AG09309 (cell line): ENCODE measurements at places on chromosomes 11 and 22.

- DNase-seq: no peak
These were observed 10.9 kb downstream of the PHLDB1 start for GRCh38 chr11:118618115-118618990.

- DNase-seq: no peak
These were observed 106.1 kb upstream of the PARVA start for GRCh38 chr11:12271241-12271640.

GRCh38 chr11:76186776-76187279, 19.5 kb downstream of the WNT11 start:
- DNase-seq: no peak

DNA sequence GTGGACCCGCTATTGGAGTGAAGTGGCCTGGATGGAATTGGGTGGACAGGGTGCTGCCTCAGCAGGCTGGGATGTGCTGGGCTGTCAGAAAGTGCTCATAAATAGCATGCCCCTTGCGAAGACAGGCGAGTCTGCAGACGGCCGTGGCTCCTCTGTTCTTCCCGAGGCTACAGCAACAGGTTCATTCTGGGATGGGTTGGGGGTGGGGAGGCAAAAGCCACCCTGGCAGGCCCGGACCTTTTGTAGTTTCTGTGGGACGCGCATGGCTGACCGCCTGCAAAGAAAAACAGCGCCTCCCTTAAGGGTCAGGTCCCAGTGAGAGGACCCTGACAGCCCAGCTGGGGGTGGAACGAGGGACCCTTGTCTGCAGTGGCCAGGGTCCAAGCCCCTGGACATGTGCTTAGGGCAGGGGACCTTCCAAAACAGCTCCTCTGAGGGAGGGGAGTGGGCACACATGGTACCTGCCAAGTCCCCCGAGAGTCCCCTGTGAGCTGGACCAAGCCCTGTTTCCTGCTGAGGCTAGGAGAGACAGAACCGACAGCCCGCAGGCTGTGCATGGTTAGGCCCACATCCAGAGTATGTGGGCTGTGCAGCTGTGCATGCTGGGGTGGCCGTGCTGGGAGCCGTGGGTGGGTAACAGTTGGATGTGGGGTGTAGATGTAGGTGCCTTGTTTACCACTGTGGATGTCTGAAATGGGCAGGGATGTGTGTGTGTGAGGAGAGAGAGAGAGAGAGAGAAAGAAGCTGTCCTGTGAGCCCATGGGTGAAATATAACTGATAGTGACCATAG, at the start of gene CRYBB3:
TSS of gene CRYBB3 (plus strand) at position 128 of the 790 bp plus-strand sequence. CDS start 1,539 bp downstream, outside the sequence.
- DNase-seq: no peak

DNA sequence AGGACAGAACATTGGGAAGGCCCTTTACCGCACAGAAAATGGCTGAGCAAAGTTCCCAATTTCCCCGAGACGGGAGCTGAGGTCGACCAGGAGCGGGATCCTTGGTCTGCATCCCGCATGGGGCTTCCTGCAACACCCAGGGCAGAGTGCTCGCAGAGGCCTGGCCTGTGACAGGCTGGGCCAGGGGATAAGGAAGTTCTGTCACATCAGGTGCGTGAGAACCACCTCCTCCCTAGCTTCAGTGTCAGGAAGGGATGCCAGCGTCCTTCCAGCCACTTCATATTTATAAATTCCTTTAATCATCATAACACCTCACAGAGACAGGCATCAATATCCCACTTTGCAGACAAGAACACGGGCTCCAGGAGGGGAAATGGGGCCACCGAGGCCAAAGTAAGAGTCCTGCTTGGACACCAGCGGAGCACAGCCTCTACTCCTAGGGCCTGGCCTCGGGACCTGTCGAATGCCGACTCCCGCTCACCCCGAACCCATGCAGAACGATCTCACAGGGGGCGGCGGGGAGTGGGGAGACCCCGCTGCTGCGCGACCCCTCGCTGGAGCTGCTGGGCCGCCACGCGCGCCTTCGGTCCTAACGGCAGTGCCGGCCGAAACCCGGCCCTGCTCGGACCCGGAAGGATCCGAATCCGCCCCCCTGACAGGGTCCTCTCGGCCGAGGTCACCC, 532 bp downstream of the BET1L start:
- no peak for DNase-seq

- DNase-seq: no peak
These were observed 17.9 kb upstream of the POGLUT3 start for GRCh38 chr11:108516125-108516524.

DNA sequence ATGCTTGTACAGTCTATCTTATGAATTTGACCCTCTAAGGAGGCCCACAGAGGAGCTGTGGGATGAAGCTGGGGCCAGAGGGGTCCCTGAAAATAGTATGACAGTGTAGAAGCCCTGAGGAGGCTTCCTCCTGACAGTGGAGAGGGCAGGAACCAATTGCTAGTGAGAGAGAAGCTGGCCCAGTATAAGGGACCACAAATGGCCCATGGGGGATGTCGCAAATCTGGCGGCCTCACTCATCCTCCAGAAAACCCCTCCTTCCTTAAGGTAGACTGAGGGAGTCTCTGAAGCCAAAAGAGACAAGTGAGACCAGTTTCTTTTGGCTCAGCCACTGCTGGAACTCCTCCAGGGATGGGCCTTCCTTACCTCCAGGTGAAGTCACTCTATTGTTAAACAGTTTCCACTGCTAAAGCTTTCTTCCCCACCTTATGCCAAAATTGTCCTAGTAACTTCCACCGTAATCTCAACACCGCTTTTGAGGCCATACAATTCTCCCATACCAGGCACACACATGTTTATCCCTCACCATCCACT, 17.8 kb upstream of the CASTOR1 start:
- no peak for DNase-seq

DNA sequence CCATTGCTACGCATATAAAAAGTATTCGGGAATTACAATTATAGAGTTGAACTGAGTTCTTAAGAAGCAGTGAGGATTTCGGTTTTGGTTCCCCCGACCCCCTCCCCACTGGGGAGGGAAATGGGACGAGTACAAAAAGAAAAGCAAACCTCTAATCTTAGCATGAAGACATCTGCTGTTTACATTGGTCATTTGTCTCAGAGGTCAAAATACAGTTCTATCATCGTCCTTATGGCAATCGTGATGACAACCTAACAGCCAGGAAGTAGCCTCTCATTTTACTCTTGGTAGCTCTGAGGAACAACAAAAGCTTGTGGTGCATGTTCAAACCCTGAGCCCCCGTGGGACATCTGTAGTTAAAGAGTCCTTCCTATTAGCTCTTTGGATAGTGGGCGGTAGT, 3.2 kb upstream of the PRSS23 start:
- DNase-seq: no peak

- no peak for DNase-seq
These were observed 52.9 kb downstream of the TIMP3 start for GRCh38 chr22:32854351-32854804.

- DNase-seq: no peak
These were observed 246.6 kb upstream of the B3GAT1 start for GRCh38 chr11:134658481-134659225.
